ENCODE measurements at places on chromosomes 16 and 17.

DNA sequence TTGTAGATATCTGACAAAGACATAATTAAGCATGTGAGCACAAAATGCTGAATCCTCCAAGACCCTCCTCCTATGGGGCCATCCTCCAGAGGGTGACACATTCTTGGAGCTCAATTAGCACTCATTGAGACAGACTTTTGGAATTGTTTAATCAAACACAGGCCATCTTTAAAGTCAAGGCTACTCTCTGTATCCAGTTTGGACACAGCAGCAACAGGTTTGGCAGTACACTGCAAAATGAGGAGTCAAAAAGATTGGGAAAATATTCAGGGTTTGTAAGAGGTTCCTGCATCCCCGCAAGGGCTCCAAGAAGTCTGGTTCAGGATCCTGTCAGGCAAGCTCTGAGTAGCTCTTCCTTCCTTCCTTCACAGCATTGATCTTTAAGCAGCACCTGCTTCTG, 1.3 kb downstream of the ITFG1 start:
- no peak for DNase-seq

DNA sequence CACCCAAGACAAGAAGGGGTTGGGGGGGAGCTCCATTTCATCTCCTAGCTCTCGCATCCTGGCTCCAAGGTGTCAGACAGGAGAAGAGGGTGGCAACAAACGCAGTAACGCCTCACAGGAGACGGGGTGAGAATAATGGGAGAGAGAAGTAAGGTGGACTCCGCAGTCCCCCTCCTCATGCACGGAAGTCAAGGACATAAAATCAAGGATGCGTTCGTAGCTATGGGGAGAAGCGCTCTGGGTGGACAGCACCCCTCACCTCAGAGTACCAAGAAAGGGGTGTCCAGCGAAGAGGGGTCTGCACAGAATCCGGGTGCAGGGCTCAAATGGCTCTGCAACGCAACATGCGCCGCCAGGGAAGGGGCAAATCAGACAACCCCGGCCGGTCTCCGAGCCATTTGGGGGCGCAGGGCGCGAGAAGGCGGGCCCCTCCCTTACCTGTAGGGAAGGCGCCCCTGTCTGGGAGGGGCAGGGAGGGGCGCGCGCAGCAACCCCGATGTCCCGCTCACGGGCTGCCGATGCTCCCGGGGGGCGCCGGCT, 555 bp downstream of the HDAC5 start:
- no peak for DNase-seq

- DNase-seq = no peak
Observed at GRCh38 chr16:50747207-50747956, 5.5 kb downstream of the CYLD start.

DNA sequence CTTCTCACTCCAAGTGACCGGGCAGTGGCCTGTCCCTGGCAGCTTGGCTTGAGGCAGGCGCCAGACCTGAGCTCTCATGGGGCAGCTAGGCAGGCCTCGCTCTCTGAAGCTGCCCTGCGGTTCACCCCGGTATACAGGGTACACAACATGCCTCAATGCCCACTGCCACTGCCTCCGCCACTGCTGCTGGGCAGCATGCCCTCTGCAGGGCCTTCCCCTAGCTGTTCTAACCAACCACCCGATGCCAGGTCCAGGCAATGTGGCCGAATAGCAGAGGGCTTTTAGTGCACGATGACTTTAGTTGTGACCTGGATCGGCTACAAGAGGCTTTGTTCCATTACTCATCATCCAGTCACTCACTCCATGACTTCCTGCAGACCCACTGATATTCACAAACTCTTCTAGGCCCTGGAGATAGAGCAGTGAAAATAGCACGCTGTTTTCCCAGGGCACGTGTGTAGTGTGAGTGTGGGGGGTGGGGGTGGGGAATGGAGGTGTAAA, 19.7 kb downstream of the CDC42EP4 start:
- peak; percentile 59 for DNase-seq

GRCh38 chr16:83929811-83930555, 23.1 kb upstream of the OSGIN1 start:
- DNase-seq = no peak

DNA sequence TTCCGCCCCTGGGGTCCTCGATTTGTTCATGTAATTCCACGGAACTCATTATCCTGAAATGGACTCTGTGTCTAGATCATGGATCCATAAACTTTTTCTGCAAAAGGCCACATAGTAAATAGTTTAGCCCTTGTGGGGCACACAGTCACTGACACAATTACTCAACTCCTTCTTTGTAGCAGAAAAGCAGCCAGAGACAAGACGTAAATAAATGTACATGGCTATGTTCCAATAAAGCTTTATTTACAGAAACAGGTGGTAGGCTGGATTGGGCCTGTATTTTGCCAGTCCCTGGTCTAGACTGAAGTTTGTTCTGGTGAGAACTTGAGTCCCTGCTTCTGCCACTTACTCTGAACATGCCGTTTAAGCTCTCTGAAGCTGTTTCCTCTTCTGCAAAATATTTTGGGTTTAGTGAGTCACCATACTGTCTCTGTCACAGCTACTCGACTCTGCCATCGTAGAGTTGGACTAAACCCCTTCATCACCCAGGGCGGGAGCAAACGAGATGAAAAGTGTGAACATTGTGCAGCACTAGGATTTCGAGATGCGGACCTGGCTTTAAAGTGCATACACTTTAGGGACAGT, 61.9 kb upstream of the FOXF1 start:
- DNase-seq = no peak

DNA sequence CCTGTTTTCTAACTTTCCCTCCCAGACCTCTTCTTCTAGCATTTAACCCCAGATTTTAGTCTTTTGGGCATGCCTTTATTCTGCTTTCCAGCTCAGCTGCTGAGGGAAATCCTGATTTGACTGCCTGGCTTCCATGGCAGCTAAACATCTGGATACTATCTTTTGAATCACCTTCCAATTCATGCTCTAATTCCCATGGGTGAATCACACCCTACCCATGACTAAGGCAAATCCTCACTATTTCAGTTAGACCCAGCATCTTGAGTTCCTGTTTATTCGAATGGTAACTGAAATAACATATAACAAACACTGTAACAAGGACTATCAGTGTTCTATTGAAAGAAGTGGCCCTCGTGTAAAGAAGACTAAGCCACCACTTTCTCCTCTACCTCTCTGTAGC, 29.8 kb downstream of the CA10 start:
- DNase-seq = no peak

DNA sequence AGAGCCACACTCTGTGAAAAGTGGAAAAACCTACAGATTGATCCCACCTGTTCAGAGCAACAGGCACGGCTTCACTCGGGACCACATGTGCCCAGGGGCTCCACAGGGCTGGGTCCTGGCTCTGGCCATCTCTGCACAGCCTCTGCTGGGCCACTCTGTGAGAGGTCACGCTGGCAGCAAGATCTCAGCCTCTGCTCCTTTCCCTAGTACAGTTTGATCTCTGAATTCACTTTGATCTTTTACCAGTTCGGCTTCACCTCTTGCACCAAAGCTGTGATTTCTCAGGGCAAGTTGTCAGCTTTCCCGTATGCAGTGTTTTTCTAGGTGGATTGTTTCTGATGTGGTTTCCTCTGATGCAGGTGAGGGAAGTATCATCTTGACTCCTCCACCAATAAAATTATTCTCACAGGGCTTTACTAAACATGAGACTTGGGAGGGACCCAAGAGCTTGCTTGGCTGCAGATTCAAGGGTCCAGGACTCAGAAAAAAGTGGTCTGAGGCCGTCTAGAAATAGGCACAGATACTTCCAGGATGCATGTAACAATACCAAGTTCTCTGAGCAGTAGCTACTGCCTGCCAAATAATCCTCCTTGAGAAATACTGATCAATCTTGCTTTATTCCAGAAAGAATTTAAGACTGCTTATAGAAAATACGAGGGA, 24.0 kb upstream of the ALDH3A1 start:
- DNase-seq = no peak

DNA sequence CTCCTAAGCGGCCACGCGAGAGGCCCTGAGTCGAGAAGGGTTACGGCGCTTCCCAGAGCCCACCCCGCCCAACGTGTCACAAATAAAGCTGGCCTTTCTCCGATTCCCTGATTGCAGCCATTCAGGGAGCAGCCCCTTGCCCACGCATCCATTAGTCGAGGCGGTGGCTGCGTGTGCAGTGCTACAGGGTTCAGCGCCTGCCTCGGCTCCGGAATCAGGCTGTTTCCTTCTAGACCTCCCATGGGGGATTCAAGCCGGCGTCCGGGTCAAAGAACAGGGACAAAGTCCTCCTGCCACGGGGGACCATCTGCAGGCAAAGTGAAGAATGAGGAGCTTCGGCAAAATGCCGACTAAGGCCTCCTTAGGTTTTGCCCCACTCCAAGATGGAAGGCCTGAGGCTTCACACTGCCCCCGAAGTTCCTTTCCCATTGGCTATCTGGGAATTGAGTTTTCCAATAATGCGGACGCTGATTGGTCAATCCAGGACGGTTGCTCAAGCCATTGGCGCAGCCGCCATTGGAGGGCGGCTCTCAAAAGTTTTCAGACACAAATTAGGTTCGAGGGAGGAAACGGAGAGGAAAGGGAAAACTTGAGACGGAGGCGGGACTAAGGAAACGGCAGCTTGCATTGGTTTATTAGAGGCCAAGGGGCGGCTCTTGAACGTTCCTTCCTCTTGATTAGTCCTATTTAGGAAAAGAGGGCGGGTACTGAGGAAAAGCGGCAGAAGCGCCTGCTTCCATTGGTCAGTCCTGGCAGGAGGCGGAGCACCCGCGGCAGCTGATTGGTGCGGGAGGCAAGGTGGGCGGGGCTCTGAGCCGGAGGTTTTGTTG, 430 bp upstream of the KATNB1 start:
- peak; percentile 100 for DNase-seq

DNA sequence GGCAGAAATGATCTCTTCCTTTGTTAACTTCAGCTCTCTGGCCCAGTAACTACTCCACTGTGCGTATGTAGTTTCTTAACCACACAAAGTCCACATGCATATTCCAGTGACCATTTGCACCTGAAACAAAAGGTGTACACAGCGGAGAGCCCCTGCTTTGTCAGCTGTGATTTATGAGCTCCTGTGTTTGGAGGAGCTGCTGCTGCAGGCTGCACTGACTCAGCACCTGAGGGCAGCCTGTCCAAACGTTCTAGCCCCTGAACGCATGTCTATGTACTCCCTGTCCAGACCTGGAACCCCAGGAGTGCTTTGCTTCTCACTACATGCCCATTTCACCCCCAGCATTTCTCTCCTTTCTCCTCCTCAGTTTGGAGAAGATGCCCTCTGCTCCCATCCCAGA, 216.1 kb downstream of the ABCC12 start:
- no peak for DNase-seq

DNA sequence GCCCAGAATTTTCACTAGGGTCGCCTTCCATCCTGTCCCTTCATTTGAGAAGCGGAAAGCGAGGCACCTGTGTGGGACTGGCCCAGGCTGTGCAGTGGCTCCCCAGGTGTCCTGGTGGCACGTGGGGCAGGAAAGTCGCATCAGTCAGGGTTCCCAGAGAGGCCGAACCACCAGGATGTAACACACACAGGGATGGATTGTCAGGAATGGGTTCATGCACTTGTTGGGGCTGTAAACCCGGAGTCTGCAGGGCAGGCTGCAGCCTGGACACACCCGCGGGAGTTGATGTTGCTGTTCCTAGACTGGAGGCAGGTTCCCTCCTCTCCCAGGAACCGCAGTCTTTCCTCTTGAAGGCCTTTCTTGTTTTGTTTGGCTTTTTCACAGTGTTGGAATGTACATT, 30.7 kb upstream of the RPTOR start:
- peak; percentile 87 for DNase-seq

- peak; percentile 34 for DNase-seq
Observed at GRCh38 chr17:18258356-18259038, at the start of gene FLII. Gene FLII, minus strand, starts transcription at chr17:18258738. Its CDS starts 48 bp downstream, at chr17:18258690.

- peak; percentile 47 for DNase-seq
Observed at GRCh38 chr17:41917679-41918313, 955 bp downstream of the ACLY start.

GRCh38 chr17:81705518-81706231, 2.5 kb downstream of the MRPL12 start:
- no peak for DNase-seq

DNA sequence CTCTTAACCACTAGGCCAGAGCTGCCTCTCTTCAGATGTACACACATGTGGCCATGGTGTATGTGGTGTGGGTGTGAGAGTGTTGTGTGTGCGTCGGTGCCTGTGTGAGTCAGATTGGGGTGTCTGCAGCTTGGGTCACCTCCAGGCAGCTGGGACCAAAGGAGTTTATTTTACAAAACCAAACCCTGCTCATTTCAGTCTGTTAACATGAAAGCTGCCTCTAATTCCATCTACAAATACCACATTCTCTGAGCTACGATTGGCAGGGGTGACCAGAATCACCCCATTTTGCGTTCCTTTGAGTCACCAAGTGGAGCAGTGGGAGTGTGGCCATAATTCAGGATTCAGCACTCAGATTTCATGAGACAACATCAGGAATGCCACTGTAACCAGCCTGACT, 105.3 kb downstream of the IRX5 start:
- DNase-seq = peak; percentile 9

- no peak for DNase-seq
Observed at GRCh38 chr17:19342611-19343255, 19.8 kb downstream of the B9D1 start.

DNA sequence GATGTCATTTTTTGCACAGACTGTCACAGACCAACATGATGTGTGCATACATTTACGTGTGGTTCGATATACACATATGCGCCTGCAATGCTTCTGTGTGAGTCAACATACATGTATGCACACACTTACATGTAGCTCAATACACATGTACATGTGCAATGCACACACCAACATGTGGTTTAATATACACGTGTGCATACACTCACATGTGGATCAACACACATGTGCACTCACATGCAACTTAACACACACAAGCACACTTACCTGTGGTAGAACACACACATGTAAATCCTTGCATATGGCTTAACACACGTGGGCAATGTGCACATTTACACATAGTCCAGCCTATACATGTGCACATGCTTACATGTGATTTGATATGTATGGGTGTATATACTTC, 97.5 kb downstream of the CYLD start:
- DNase-seq = no peak

DNA sequence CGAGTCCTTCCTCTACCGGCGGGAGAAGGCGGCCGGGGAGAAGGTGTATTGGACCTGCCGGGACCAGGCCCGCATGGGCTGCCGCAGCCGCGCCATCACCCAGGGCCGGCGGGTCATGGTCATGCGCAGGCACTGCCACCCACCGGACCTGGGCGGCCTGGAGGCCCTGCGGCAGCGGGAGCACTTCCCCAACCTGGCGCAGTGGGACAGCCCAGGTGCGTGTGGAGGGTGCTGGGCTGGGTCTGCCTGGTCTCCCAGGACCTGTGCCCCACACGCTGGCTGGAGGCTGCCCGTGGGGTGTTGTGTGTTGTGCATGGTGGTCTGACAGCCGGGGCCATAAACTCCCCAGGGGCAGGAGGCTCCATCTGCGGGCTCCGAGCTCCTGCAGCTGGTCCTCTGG, 25.4 kb downstream of the FLYWCH1 start:
- DNase-seq = no peak

DNA sequence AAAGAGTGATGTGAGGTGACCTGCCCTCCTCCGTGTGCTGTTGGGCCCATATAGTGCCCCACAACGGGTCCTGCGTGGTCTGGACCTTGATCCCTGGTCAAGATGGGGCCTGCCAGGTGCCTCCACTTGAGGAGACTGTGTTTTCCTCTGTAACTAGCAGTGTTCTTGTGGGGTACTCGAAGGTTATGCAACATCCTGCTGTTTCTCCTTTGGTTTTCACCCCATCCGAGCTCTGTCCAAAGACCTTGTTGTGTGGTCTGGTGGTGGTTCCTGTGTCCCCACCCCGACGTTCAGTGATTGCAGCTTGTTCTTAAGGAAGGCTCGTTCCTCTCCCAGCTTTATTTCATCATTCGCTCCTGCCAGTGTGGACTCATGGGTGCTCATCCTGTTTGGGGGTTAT, 38.7 kb upstream of the ZNF750 start:
- DNase-seq = no peak

GRCh38 chr16:80887062-80887461, 82.7 kb upstream of the CDYL2 start:
- no peak for DNase-seq

GRCh38 chr17:31560616-31561235, 169.3 kb downstream of the RAB11FIP4 start:
- peak; percentile 26 for DNase-seq

Measured in fibroblast of skin of scalp (primary cell).